ENCODE measurements at places on chromosomes 1 and 21.

GRCh38 chr1:80064524-80064923 is 1058.0 kb upstream of the ADGRL4 start:
- DNase-seq = no peak

DNA sequence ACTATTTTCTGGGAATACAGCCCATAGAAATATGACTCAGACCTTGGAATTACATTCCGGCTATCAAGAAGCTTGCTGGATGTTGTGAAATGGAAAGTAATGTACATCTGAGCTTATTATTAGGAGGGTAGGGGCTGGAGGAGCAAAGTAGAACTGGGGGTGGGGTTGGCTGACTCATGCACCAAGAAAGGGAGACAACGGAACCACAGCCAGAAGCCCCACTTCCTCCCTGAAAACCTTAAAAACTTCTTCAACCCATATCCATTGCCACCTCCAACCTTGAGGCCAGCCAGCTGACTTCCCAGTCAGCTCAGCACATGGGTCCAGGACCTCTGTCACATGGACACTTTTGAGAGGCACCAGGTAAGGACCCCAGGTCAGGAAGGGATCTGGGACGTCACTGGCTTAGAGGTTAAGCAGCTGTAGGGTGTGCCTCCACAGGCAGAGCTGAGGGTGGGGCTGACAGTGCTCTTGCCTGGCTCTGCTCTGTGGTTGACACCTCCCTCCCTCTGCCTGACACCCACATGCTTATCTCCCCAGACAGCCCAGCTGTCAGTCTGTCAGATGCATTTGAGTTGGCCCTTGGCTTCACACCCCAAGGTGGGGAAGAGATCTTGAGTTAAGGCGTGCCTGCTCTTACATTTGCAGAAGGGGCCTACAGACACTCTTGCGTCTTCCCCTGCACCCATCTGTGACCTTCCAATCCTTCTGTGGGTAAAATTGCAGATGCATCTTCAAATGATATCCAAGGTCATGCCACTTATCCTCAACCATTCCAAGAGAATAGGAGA is 5.7 kb upstream of the ZNF683 start:
- peak; percentile 81 for DNase-seq

- peak; percentile 68 for DNase-seq
Observed at GRCh38 chr1:205141236-205142101, 19.7 kb upstream of the RBBP5 start.

- no peak for DNase-seq
Observed at GRCh38 chr1:40825435-40825788, 36.8 kb downstream of the CITED4 start.

DNA sequence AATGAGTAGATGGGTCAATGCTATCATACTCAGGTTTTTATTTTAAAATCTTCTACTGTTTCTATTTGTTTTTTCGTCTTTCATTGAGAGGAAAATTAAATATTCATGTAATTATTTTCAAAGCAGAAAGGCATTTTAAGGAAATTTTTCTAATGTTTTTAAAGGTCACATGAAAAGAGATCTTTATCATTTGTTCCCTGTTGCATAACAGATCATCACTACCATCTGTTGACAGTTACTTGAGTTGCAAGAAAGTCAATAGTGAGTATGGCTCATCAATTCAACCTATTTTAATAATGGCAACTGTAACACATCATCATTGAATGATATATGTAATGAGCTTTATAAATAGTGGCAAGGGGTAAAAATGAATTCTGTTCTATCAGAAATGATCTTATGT is 369.7 kb downstream of the DPYD start:
- no peak for DNase-seq

DNA sequence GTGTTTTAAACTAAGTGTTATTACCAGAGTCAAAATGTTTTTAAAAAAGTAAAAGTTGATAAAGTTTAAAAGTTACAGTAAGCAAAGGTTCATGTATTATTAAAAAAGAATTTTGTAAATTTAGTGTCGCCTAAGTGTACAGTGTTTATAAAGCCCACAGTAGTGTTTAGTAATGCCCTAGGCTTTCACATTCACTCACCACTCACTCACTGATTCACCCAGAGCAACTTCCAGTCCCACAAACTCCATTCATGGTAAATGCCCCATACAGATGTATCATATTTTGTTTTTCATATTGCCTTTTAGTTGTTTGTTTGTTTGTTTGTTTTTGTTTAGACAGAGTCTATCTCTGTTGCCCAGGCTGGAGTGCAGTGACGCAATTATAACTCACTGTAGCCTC is 353.8 kb upstream of the PTBP2 start:
- no peak for DNase-seq

GRCh38 chr21:44017601-44018000 is 5.5 kb downstream of the TRAPPC10 start:
- DNase-seq = no peak

DNA sequence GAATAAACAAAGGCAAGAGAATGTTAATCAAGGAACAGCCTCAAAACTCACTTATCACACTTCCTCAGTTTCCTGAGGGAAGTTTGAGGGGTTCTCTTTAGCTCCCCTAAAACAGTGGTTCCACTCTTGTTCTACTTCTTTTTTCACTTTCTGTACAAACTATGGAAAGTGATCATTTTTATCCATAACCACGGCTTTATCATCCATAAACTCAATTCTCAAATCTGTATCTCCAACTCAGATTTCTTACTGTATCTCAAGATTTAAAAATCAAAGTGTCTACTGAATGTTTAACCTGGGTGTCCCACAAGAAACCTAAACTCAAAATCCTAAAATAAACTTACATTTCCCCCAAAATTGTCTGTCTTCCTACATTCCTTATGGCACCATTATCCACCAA is 3.9 kb downstream of the PFDN2 start:
- DNase-seq = no peak

GRCh38 chr1:155342842-155343241 is 22.1 kb downstream of the RUSC1 start:
- DNase-seq = no peak

DNA sequence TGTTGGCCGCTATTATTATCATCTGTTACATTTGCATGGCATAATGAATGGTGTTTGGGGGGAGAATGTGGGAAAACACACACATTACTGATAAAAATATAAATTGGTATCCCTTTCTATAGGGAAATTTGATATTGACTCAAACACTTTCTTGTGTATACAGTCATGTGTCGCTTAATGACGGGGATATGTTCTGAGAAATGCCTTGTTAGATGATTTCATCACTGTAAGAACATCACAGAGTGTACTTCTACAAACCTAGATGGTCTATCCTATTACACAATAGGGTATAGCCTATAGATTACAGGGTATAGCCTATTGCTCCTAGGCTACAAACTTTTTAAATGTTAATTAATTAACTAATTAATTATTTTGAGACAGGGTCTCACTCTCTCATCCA is 67.2 kb upstream of the B3GALNT2 start:
- DNase-seq = no peak

DNA sequence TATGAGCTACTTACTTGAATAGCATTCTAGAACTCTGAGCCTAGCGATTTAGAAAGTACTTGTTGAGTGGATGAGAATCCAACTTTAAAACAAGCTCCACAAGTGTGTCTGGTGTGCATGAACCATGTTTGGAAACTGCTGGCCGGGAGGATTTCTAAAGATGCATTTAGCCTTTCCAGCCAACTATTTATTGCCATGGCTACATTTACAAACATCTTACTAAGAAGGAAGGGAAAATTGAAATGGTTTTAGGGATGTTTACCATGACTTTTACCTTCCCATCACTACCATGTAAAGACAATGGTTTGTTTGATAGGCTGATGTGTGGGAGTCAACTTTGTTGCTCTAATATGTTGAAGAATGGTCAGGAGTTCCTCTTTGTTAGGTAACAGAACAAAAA is 37.7 kb upstream of the ARHGAP29 start:
- no peak for DNase-seq

GRCh38 chr1:31715087-31715872 is 11.5 kb upstream of the COL16A1 start:
- DNase-seq = peak; percentile 57

DNA sequence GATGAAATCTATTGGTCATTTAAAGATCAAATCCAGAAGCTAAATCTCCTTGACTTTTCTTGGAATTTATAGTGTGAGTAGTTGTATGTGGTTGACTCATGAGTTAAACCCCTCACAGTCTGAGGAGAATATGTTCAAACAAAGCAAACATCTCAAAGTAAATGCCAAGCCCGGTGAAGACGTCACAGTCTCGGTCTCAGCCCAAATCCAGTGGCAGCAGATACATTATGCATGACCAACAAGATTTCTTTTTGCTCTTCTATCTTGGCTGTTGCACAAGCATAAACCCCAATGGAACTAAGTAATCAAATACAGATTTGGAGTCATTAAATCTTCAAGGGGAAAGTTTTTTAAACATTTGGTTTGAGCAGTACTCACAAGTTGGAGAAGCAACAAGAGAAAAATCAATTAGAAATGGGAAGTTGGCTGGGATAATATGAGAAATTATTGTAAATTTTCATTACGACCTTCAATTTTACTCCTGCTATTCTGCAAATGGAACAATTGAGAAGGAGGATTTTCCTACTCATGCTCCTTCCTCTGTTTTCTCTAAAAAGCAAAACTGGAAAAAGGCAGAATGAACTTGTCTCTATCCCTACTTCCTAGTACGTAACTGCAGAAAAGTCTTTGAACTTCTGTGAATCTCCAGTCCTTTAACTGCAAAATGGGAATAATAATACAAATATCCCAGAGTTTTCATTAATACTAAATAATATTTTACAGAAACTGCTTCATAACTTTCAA is 575.8 kb downstream of the NUF2 start:
- DNase-seq = no peak

- DNase-seq = no peak
Observed at GRCh38 chr1:200364831-200365230, 45.0 kb downstream of the ZNF281 start.

- DNase-seq = no peak
Observed at GRCh38 chr1:42305639-42306038, 29.4 kb downstream of the FOXJ3 start.

GRCh38 chr1:167938080-167938636 is 1.3 kb upstream of the MPC2 start:
- no peak for DNase-seq

- DNase-seq = no peak
Observed at GRCh38 chr1:5876094-5876650, 116.1 kb downstream of the NPHP4 start.

DNA sequence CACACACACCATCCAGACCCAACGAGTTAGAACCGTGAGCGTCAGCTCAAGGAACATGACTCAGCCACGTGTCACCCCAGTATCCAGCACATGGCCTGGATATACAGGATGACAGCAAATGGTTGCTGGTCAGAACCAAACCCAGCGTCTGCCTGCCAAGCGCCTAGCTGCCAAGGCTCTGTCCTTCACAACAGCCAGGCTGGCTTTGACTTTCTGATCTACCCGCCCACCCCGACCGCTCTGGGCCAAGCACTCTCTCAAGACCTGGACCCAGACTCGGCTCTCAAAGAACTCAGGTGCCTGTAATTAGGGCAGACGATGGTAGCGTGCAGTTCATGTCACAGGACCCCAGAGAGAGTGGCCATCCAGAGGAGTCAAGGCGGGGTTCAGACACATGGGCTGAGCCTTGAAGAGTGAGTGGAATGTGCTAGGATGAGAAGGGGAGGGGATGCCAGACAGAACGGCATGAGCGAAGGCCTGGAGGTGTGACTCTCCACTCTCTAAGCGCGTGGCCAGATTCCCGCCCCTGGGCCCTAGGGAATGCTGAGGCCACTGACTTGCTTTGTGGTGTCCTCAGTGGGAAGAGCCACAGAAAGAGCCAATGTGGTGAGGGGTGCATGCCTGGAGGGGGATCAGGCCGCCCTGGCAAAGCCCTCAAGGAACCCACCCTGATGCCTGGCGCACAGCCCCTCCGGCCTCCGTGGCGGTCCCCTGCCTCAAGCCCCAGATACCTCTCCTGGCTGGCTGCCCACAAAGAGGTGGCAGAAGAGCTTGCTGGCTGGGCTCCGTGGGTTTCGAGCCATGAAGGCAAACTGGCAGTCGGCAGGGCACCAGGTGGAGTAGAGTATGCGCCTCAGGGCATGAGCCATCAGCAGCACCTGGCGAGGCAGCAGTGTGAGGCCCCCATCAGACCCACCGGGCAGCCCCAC is 7.0 kb downstream of the SH2D5 start:
- peak; percentile 28 for DNase-seq

- no peak for DNase-seq
Observed at GRCh38 chr1:30045304-30046090, 677.9 kb downstream of the MATN1 start.

GRCh38 chr1:223083831-223084230 is 59.2 kb downstream of the TLR5 start:
- DNase-seq = no peak

GRCh38 chr1:115153966-115154557 is 64.8 kb upstream of the TSPAN2 start:
- DNase-seq = no peak

DNA sequence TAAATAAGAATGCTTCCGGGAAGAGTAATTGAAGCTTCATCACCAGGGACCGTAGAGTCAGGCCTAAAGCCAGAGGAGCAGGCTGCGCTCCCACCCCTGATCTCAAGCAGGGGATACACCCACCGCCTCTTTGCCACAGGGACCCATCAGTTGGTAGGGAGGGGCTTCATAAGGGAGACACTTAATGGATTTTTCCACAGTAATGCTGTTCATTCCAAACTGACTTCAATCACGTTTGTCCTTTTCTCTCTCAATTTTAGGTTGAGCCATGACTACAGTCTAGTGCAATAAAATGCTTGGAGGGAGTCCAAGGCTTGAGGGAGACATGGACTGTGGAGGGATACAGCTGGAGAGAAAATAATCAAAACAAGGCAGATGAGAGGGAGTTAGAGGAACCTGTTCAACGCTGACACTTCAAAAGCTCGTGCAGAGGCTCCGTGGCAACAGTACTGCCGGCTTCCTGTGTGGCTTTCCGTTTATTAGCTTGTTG is 111.5 kb downstream of the SEC16B start:
- no peak for DNase-seq

- DNase-seq = no peak
Observed at GRCh38 chr1:236091933-236092318, 27.0 kb upstream of the NID1 start.

- no peak for DNase-seq
Observed at GRCh38 chr1:98130408-98130807, 209.6 kb upstream of the DPYD start.

- DNase-seq = no peak
Observed at GRCh38 chr1:38085666-38086330, 39.2 kb upstream of the POU3F1 start.

GRCh38 chr1:240687820-240688219 is 75.9 kb upstream of the GREM2 start:
- no peak for DNase-seq

DNA sequence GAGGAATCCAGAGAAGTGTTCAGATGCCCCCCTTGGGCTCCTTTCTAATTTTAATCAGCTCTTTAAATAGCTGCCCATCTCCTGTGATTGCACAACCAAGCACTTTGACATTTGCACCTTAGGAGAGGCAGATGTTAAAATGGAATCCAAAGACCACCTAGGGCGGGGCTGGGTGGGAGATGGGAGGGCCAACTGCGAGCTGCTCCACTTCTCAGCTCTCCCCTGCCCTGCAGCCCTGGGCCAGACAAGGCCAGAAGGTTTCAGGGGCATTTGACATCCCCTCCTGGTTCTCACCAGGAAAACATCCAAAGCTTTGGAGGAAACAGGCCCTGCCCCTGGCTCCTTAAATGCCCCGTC is 106.9 kb downstream of the DHRS3 start:
- no peak for DNase-seq

- DNase-seq = no peak
Observed at GRCh38 chr1:189212606-189213005, 1265.1 kb downstream of the BRINP3 start.

Data from activated naive CD8-positive, alpha-beta T cell treated with anti-CD3 and anti-CD28 coated beads, Interleukin-2, amount 10 ng/mL, durations not matched to agents 7 days and 5 days (primary cell).